ENCODE measurements at places on chromosomes 12 and 14.

DNA sequence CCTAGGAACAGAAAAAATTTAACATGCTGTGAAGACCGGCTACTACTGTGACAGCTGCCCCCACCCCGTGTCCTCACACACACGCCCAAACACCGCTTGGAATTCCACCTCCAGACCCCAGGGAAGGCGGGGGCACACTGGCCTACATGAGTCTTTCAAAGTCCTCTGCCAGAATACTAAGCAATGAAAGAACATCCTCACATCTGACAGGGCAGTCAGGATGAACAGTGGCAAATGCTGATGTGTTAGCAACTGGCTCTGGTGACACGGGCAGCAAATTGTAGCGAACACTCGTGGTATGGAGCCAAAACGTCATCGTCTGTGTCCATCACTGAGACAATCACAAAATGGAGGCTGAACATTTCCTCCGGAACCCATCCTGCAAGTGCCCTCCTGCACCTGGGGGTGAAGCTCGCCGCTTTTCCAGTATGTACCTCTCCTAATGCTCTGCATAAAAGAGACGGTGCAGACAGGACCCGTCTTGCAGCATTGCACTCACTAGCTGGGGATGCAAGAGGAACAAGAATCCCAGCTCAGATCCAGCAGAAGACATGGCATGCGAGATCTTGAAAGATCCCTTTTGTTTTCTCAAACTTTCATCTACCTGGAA is 94.8 kb downstream of the BCL11B start:
- no peak for DNase-seq

- DNase-seq = no peak
Measured at GRCh38 chr14:101551729-101552595, 9.3 kb upstream of the DIO3 start.

DNA sequence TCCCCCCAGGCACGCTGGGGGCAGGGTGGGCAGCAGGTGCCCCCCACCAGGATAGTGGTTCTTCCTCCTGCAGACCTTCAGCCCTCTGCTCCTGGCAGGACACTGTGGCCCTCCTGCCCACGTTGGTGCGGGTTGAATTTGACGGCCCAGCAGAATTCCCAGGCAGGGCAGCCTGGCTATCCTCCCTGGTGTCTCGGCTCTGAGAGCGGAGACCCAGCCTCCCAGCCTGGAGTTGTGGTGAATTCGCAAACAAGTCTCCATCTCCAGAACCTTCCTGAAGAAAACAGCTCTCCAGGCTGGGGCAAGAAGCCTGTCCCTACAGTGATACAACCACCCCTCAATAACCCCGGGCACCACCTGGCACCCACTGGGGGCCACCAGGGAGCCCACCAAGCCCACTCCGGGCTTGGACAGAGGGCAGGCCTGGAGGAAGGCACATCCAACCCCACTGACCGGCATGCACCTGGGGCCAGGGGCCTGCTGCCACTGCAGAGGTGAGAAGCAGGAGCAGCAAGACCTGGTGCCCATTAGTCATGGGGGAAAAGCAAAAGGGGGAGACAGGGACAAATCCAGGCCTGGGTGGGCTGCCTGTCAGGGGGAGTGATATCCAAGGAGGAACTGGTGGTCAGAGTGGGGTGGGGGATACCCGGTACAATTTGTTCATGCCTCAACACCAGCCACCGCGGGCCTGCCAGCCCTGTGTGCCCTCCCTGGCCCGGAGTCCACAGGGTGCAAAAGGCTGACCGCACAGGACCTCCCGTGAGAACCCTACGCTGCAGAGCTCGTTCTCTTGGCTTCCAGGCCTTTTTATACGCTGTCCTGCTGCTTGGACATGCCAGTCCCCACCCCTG is 3.6 kb downstream of the ANKRD9 start:
- no peak for DNase-seq

DNA sequence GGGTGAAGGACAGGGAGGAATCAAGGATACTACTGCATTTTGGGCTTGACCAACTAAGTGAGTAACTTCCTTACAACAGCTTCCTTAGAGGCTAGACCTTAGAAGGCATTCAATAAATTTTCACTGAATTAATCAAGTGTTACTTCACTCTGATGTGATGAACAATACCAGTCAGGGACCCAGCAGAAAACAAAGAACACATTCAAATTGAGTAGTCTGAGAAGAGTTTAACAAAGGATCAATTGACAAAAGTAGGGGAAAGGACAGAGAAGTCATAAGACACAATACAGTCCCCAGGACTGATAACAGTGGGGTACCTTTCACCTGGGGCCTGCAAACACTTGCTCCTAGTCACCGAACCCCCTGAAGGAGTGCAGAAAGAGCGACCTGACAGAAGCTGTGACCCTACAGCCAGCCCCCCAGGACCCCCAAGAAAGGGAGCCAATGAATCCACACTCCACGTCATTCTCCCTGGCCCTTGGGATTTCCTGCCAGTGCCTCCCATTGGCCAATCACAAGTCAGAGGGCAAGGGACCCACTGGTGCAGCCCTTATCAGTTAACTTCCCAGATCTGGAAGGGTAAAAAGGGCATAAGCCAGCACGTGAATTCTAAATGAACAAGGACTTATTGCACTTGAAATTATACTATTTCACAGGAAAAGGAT is 6.9 kb downstream of the ANAPC5 start:
- DNase-seq = no peak

DNA sequence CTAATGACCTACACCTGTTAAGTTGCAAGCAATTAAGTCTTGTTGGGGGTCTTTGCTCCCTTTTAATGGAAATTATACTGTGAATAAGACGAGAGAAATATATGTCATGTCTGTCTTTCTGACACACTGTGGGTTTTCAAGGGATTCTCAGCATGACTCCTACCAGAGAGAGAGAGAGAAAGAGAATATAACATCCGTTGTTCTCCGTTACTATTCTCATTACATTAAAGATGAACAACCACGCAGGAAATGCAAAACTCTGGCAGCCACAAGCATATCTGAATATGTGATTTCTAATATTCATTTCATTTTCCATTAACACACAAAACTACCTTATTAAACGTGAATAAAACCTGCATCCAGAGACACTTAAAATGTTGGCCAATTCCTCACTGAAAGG is 67.3 kb upstream of the EGLN3 start:
- no peak for DNase-seq

- DNase-seq = no peak
Measured at GRCh38 chr12:106902053-106902452, 53.7 kb upstream of the TMEM263 start.

DNA sequence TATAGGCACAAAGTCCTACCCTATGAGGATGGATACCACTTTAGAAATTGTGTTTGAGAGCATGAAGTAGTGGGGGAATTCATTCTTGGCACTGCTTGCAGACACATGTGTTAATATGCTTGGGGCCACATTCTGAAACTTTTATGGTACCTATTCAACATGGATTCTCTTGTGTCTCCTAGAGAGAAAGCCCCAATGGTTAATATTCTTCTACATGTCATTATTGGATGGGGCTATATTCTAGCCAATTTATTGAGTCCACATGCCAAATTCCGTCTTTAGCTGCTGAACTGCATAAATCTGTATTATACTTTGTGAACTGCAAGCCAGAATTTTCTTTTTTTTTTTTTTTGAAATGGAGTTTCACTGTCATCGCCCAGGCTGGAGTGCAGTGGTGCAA is 140.0 kb downstream of the KICS2 start:
- DNase-seq = no peak

GRCh38 chr14:61362072-61362750 is 40.8 kb downstream of the PRKCH start:
- no peak for DNase-seq

DNA sequence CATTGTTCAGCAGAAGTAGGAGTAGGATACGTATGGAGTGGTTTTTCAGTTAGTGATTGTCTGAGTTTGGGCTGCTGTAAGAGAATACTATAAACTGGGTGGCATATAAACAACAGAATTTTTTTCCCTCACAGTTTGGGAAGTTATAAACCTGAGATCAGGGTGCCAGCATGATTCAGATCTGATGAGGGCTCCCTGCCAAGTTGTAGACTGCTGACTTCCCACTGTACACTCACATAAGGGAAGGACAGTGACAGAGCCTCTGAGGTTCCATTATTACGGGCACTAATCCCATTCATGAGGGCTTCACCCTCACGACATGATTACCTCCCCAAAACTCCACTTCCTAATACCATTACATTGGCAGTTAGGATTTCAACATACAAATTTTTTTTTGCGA is 50.7 kb downstream of the ACSM4 start:
- DNase-seq = no peak

- no peak for DNase-seq
Measured at GRCh38 chr12:25162866-25163265, 32.1 kb downstream of the DNAI7 start.

DNA sequence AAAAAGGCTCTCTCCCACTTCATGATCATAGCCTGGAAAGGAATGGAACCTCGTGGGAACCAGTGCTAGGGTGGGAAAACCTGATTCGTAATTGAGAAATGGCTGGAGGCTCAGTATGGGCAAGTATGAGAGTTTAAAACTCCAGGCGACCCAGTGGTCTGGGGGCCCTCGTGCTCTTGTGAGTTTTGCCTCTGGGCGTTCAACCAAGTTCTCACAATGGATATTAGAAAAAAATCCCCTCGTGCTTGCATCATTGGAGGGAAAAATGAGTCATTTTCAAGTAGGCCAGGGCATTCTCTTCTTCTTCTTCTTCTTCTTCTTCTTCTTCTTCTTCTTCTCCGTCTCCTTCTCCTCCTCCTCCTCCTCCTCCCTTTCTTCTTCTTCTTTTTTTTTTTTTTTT is 39.0 kb downstream of the GPR68 start:
- no peak for DNase-seq

GRCh38 chr14:104554608-104555429 is 24.7 kb upstream of the C14orf180 start:
- DNase-seq = no peak

GRCh38 chr14:59036134-59036533 is 152.3 kb upstream of the DAAM1 start:
- DNase-seq = no peak

- no peak for DNase-seq
Measured at GRCh38 chr12:63164911-63165310, 13.9 kb upstream of the AVPR1A start.

DNA sequence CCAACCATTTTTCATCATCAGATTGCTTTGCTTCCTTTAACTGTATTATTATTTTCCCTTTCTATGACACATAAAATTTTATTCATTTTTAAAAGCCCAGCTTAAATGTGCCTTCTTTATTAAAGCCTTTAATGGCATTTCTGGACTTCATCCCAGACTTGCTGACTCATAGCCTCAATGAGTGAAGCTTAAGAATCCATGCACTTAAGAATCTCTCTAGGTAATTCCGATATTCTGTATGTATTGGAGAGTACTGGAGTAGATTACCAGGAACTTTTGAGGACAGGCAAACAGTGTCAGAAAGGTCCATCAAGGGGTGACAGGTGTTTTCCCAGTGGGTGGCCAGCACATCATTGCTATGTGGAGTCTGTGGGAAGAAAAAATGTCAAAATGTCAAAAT is 107.9 kb downstream of the PTPRQ start:
- DNase-seq = no peak

GRCh38 chr12:72839696-72840095 is 567.5 kb downstream of the TRHDE start:
- DNase-seq = no peak

DNA sequence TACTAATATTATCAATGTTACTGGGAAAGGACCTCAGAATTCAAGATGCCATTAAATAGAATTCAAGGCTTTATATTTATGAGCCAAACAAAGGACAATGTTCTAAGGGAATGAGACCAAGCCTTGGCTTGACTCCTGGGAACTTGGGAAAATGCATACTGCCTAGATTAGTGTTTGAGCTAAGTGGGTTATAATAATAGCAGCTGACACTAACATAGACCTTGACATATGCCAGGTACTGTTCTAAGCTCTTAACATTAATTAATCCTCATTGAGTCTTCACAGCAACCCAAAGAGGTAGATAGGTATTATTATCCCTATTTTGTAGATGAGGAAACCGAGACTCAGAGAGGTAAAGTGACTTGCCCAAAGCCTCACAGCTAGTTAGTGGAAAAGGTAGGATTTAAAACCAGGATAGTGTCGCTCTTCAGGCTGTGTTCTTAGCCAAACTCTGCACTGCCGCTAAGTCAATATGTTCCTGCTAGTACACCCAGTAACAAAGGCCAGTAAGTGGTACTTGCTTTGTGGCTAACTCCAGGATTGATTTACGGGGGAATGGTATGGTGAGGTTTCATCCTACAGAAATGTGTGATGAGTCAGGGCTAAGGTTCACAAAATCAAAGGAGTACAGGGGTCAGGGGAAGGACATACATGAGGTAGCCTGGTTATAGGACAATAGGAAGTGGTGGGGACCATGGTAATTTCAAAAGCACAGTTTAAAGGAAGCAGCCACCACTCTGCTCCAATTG is 35.8 kb upstream of the PRKAB1 start:
- no peak for DNase-seq

GRCh38 chr12:72738811-72739210 is 466.6 kb downstream of the TRHDE start:
- DNase-seq = no peak

GRCh38 chr14:64612021-64612380 is 62.2 kb downstream of the PPP1R36 start:
- DNase-seq = no peak

GRCh38 chr14:49173765-49174373 is 412.3 kb downstream of the RPS29 start:
- no peak for DNase-seq

DNA sequence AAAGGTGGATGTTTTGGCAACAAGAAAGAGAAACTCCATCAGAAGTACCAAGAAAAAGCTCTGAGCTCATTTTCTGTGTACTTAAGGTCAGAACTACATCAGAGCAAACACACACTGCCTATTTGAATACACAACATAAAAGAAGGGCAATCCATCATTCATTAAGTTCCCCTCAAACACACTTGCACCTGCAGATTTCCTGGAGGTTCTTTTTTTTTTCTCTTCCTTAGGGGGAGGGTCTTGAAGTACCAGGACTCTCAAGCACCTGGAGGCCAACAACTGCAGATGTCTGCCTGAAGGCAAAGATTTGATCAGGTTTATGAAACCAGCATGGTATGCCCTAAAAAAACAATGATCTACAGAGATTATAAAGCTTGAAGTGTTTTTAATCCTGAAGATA is 26.1 kb upstream of the PTHLH start:
- DNase-seq = no peak

GRCh38 chr12:12425616-12426015 is 68.7 kb downstream of the BORCS5 start:
- no peak for DNase-seq

GRCh38 chr14:65167072-65167645 is 64.8 kb upstream of the MAX start:
- no peak for DNase-seq

- DNase-seq = no peak
Measured at GRCh38 chr12:124071075-124071443, 98.0 kb downstream of the ZNF664 start.

DNA sequence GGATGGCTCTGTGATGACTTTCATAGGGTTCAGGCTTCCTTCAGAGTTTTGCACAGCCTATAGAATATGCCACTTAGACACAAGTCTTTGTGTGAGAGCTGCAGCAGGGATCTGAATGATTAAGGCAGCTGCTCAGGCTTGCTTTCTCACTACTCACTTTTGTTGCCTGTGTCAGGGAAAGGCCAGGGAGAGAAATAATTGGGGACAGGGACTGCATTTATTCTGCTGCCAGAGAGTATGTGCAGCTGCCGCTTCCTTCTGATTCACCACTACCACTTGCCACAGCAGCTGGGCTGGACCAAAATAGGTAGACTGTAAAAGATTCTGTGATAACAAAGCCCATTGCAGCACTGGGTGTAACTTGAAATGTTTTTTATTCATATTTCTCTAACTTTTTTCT is 49.7 kb downstream of the TRMT5 start:
- DNase-seq = no peak

- DNase-seq = no peak
Measured at GRCh38 chr12:5777451-5777850, 167.6 kb downstream of the ANO2 start.

All from GM18507 (cell line).